HFFc6 (cell line): ENCODE measurements at places on chromosomes 4 and X. TPM values are rescaled to one million over a fixed set of nuclear protein-coding genes. Genes with fewer than 3 reads are reported as not detected.

- H3K27me3 ChIP-seq: no peaks in the 10 kb centered on the region; the same call in 1 of the 2 replicates
- no peak overlapping the region for H3K27ac ChIP-seq
- no peak overlapping the region for H3K4me3 ChIP-seq
- DNase-seq: no peak
- peaks cover 18% of the 10 kb centered on the region for H3K4me1 ChIP-seq
These were observed 97.6 kb upstream of the STIM2 start for GRCh38 chr4:26763063-26763462.

GRCh38 chrX:40199704-40200103 is 101.9 kb upstream of the BCOR start:
- peaks cover 1% of the 10 kb centered on the region for H3K27me3 ChIP-seq
- peak; percentile 1 for DNase-seq
- H3K27ac ChIP-seq: no peak overlapping the region
- H3K4me1 ChIP-seq: peaks cover 8% of the 10 kb centered on the region

The RTL9 gene
- total RNA-seq: 0.31 to 0.56 TPM (median 0.43 TPM) in 3 replicates

GRCh38 chrX:40166582-40166981 is 68.8 kb upstream of the BCOR start:
- peak; percentile 6 for DNase-seq
- H3K27ac ChIP-seq: peak overlapping the region; percentile 53
- H3K36me3 ChIP-seq: no peaks in the 10 kb centered on the region
- peaks cover 32% of the 10 kb centered on the region for H3K4me1 ChIP-seq
- H3K27me3 ChIP-seq: peaks cover 2% of the 10 kb centered on the region

GRCh38 chrX:132861076-132861475 is 97.4 kb downstream of the HS6ST2 start:
- no peaks in the 10 kb centered on the region for H3K36me3 ChIP-seq
- H3K4me3 ChIP-seq: no peak overlapping the region
- no peak for DNase-seq
- H3K27ac ChIP-seq: no peak overlapping the region
- H3K27me3 ChIP-seq: no peaks in the 10 kb centered on the region

DNA sequence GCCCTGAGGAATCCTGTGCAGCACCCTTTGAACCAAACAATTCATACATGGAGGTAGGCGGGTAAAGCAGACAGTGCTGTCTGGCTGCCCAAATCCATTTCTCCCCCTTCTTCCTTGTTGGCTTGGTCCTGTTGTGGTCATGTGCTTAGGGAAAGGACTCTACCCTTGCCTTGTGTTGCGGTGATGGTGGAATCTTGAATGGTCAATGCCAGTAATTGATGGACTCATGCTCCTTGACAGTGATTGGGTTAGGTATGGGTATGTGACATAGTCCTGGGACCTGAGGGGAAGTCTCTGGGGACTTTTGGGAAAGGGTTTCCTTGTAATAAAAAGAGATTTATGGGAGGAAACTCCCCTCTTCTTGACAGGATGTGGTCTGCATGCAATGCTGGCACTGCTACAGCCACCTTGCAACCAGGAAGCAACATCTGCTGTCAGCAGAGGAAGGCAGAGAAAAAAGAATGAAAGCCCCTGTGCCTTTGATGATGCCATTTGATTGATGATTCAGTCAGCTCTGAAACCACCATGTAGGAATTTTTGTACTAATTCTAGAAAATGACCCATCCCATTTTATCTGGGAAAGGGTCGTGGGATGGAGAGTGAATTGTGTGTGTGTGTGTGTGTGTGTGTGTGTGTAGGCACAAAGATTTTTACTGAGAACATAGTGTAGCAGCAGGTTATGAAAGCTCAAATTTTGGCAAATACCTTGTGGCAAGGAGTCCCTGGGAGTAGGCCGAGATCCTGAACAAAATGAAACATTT is 30.0 kb upstream of the HUWE1 start:
- peaks cover 3% of the 10 kb centered on the region; the same call in 1 of the 2 replicates for H3K27me3 ChIP-seq
- H3K4me1 ChIP-seq: peaks cover 24% of the 10 kb centered on the region
- no peak for DNase-seq
- H3K4me3 ChIP-seq: no peak overlapping the region

The ZAR1 gene
- total RNA-seq: not detected in 3 replicates

The TEX11 gene
- total RNA-seq: not detected in 3 replicates

The ARHGAP24 gene
- 13.9 to 28.5 TPM (median 24.3 TPM) in 3 replicates for total RNA-seq

GRCh38 chrX:21907260-21907659 is 33.2 kb upstream of the SMS start:
- no peaks in the 10 kb centered on the region for H3K27me3 ChIP-seq
- no peaks in the 10 kb centered on the region for H3K4me1 ChIP-seq
- no peak overlapping the region for H3K4me3 ChIP-seq
- DNase-seq: no peak
- H3K36me3 ChIP-seq: no peaks in the 10 kb centered on the region

The ERAS gene
- not detected in 3 replicates for total RNA-seq

- H3K27ac ChIP-seq: peak overlapping the region; percentile 87
- H3K4me3 ChIP-seq: peak overlapping the region; percentile 78
- peaks cover 88% of the 10 kb centered on the region for H3K4me1 ChIP-seq
- peaks cover 31% of the 10 kb centered on the region for H3K36me3 ChIP-seq
- H3K27me3 ChIP-seq: no peaks in the 10 kb centered on the region; the same call in 1 of the 2 replicates
- DNase-seq: peak; percentile 95
These were observed 466.6 kb downstream of the INPP4B start for GRCh38 chr4:142379277-142380051.

The CYTL1 gene
- not detected in 3 replicates for total RNA-seq
